ENCODE measurements at places on chromosomes 4 and X. TPM values are rescaled to one million over a fixed set of nuclear protein-coding genes. Genes with fewer than 3 reads are reported as not detected.

Gene USP17L19
- total RNA-seq, result not detected

Gene ADRA2C
- 0.81 TPM for total RNA-seq

Gene RASGEF1B
- total RNA-seq, result 48.1 TPM

Gene MAGEA2
- not detected for total RNA-seq

Gene SLC16A2
- 64.0 TPM for total RNA-seq

Gene LPAR4
- total RNA-seq, result not detected

Gene ABLIM2
- 2.3 TPM for total RNA-seq

Gene LAGE3
- total RNA-seq, result 24.9 TPM

Gene GPAT3
- total RNA-seq, result 5.1 TPM

Gene LRCH2
- 0.23 TPM for total RNA-seq

Gene GLRB
- 1.7 TPM for total RNA-seq

Gene SOWAHB
- total RNA-seq, result 5.1 TPM

Gene RNF113A
- total RNA-seq, result 12.6 TPM

Gene CDS1
- 11.2 TPM for total RNA-seq

Gene TMEM35A
- not detected for total RNA-seq

Gene TMEM156
- 1.7 TPM for total RNA-seq

Gene FGFRL1
- total RNA-seq, result 49.6 TPM

Gene NRK
- not detected for total RNA-seq
